ENCODE measurements at places on chromosomes 3 and 15.

GRCh38 chr3:113277941-113278598 is 66.7 kb downstream of the BOC start:
- no peak for DNase-seq

DNA sequence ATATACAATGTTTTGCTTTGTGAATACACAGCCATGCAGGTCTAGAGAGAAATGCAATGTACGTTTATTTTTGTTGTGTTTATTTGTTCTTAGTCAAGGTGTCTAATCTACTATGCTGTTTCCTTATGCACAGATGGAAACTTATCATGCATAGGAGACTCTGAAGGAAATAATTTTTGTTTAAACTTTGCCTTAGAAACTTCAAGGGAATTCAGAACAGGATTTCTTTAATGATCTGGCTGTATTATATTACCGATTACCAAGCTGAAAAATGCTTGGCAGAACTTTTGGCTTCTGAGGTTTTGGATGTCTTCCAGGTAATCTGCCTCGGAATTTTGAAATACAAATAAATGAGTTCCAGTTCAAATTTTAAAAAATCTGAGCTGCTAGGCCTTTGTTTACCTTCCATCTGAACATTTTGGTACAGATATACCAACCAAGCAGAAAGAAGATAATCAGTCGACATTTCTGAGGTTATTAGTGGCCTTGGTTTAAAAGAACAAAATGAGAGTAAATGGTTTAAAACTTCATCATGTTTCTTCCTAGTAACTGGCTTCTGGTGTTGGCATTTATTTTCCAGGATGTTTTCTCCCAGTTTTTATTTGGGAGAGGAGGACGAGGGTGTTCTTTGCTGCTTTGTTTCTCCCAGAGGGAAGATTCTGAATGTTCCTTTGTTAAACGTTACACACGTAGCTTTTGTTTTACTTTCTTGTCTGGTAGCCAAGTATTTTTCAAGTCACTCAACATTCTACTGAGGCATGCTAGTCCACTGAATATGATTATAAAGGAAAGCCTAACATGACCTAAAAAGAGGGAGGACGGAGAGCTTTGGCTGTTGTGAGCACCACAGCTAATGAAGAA is 421.8 kb upstream of the TBL1XR1 start:
- DNase-seq = peak; percentile 82

GRCh38 chr3:71874618-71875017 is 89.7 kb upstream of the PROK2 start:
- DNase-seq = peak; percentile 33

DNA sequence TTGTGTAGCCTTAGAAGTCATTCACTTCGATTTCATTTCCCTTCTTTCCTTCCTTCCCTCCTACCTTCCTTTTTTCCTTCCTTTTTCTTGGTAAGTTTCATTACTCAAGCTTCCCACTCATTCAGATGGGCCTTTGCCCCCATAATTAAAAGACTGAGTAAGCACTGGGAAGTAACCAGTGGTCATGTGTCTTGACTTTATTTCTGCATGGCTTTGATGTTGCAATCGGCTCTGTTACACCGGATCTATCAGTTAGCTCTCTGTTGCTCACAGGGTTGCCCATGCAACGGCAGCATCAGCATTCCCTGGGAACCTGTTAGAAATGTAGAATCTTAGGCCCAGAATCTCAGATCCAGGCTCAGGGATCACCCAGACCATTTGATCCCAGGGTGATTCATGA is 25.6 kb upstream of the LARS2 start:
- no peak for DNase-seq

DNA sequence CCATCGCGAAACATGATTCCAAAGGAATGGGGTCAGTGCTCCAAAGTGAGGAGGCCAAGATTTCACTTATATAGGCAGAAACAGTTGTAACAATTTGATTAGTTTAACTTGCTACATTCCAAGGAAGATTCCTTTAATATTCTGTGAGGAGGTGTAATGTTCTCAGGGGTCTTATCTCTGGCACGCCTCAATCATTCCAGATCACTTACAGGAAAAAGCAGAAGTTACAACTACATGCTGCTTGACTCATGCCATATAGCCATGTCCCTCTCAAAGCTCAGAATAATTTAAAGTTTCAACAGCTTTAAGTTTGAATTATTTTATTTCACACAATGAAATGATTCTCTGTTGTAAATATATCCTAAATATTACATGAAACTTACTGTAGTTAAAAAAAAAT is 3.5 kb upstream of the FYTTD1 start:
- DNase-seq = no peak

GRCh38 chr15:101373577-101373976 is 78.5 kb upstream of the SNRPA1 start:
- DNase-seq = no peak

DNA sequence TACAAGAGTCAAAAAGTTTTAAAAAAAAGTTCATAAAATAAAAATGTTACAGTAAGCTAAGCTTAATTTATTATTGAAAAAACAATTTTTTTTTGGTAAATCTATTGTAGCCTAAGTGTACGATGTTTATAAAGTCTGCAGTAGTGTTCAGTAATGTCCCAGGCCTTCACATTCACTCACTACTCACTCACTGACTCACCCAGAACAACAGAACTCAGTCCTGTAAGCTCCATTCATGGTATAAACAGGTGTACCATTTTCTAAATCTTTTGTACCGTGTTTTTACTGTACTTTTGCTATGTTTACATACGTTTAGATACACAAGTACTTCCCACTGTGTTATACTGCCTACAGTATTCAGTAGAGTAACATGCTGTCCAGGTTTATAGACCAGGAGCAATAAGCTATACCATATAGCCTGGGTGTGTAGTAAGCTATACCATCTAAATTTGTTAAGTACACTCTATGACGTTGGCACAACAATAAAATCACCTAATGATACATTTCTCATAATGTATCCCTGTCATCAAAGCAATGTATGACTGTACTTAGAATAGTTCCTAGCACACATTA is 41.2 kb upstream of the ZDHHC23 start:
- no peak for DNase-seq

- no peak for DNase-seq
These were observed 68.1 kb downstream of the PPARG start for GRCh38 chr3:12356996-12357395.

DNA sequence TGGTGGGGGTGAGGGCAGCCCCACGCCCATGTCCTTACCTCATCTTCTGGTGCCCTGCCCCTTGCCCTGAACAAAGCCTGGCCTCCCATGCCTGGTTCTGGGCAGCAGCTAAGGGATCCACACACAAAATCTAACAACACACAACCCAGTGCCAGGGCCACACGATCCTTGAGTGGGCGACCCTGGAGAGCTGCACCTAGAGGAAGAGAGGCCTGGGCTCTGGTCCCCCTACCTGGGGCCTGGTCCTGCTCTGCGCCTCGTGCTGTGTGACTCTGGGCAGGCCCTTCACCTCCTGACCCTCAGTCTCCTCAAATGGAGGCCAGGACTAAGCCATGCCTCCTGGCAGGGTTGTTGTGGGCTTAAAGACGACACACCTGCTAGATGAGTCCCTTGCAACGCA is 20.0 kb upstream of the C3orf22 start:
- no peak for DNase-seq

DNA sequence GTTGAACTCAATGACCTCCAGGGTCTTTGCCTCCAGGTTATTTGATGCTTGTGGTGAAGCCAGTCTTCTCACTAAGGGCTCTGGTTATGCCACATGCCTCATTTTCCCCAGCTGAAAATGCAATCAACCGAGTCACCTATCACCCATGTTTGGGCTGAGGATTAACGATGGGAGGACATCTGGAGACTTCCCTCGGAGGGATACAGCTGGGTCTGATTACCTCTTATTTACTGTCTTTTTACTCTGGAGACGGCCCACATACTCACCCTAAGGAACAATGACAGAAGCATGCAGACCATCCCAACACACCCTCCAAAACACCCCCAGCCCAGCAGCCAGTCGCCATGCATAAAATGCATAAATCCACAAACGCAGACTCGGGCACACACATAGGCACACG is 187.4 kb downstream of the OPA1 start:
- no peak for DNase-seq

GRCh38 chr15:65326117-65326526 is 21.6 kb downstream of the RNU5B-1 start:
- DNase-seq = no peak

DNA sequence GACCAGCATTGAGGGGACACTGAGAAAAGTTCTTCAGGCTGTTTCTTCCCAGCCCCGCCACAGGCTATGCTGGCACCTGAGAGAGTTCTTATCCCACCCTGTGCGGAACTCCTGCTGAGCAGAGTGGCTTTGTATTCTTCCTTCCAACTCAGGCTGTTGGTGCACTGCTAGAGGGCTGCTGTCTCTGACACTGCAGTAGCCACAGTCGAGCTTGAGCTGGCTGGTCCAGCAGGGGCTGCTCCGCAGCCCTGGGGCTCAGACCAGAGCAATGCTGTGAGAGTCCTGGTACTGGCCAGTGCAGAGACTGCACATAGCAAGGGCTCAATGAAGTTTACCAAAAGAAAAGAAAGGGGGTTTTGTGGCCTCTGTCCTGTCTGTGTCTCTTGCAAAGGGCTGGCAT is 3.6 kb downstream of the GNAI2 start:
- DNase-seq = no peak

DNA sequence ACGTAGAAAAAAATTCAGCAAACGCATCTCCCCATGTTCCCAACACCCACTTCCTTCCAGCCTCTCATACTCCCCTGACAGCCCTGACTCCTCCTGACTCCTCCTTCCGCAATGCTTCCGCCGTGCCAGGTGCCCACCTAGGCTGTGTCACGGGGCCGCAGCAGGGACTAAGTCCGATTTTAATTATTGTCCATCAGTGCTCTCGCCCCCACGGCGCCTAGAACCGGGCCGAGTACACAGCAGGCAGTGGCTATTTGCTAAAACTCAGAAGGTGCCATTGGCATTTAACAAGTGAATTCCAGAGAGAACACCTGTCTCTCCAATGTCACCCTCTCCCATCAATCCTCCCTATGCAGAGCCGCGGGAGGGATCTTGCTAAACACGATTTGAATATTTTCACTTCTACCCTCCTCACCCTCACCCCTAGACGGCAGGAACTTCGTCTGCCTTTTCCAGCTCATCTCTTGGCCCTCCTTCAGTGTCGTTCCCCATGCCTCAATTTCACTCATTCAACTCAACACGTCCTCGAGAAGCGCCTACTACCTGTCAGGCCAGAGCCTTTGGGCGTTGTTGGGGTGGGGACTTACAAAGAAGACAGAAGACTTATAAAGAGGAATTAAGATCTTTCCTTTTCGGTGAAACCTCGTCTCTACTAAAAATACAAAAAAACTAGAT is 11.5 kb upstream of the SHF start:
- no peak for DNase-seq

DNA sequence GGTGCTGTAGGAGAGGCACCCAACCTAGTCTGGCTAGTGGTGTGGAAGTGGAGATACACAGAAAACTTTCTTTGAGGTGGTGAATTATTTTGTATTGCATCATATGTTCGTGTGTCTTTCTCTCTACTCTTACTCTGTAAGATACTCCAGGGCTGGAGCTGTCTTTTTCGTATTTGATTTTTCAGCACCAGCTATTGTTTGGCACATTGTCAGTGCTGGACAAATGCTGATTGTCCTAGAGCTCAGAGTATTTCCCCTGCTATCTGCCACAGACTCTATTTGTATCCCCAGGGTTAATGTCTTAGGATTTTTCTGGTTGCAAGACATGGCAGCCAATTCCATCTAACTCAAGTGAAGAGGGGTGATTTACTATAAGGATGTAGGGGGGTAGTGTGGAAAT is 110.5 kb downstream of the SAMMSON start:
- DNase-seq = no peak

GRCh38 chr3:3154879-3155610 is 24.4 kb downstream of the CRBN start:
- DNase-seq = no peak

DNA sequence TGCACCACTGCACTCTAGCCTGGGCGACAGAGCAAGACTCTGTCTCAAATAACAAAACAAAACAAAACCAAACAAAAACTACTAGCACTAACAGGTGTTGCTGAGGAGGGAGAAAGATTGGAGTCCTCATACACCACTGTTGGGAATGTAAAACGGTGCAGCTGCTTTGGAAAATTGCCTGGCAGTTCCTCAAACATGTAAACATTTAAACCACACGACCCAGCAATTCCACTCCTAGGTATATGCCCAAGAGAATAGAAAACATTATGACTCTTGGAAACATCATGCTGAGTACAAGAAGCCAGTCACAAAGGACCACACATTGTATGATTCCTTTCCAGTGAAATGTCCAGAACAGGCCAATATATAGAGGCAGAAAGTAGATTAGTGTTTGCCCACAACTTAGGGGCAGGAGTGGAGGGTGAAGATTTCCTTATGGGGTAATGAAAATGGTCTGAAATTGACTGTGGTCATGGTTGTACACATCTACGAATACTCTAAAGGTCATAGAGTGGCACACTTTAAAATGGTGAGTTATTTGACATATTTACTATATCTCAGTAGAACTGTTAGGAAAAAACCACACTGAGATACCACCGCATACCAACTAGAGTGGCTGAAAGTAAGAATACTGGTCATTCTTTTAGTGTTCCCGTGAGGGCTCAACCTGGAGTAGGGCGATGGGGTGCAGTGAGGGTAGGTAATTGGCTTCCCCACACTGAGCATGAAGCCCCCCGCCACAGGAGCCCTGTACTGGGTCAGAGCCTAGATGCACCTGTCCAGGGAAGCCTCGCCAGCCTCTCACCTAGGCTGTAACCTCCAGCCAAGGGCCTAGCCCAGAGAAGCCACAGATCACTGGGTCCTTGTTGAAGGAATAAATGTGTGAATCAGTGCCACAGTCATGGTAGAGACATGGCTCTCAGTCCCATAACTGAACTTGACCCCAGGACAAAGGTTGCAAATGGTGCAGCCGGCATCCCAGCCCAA is 131.1 kb downstream of the NUP210 start:
- no peak for DNase-seq

- DNase-seq = no peak
These were observed 273.2 kb downstream of the MECOM start for GRCh38 chr3:169390271-169390670.

GRCh38 chr15:76105391-76105790 is 45.6 kb downstream of the TMEM266 start:
- DNase-seq = no peak

DNA sequence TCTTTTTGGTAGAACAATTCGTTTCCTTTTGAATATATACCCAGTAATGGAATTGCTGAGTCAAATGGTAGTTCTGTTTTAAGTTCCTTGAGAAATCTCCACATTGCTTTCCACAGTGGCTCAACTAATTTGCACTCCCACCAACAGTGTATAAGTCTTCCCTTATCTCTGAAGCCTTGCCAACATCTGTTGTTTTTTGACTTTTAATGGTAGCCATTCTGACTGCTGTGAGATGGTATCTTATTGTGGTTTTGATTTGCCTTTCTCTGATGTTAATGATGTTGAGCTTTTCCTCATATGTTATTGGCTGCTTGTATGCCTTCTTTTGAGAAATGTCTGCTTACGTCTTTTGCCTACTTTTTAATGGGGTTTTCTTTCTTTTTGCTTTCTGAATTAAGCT is 270.6 kb upstream of the MEIS2 start:
- no peak for DNase-seq

GRCh38 chr3:117666325-117666724 is 956.7 kb downstream of the TUSC7 start:
- DNase-seq = no peak

GRCh38 chr15:58369956-58370355 is 61.8 kb upstream of the LIPC start:
- DNase-seq = no peak

GRCh38 chr15:90869601-90870353 is 1.4 kb downstream of the FURIN start:
- DNase-seq = peak; percentile 75

GRCh38 chr3:189954733-189955665 is 165.7 kb downstream of the P3H2 start:
- peak; percentile 30 for DNase-seq

GRCh38 chr3:97705764-97706163 is 58.8 kb upstream of the ARL6 start:
- DNase-seq = no peak

GRCh38 chr3:12896063-12896985 is 55.0 kb upstream of the RPL32 start:
- DNase-seq = no peak
